ENCODE measurements at places on chromosomes 16 and 17.

DNA sequence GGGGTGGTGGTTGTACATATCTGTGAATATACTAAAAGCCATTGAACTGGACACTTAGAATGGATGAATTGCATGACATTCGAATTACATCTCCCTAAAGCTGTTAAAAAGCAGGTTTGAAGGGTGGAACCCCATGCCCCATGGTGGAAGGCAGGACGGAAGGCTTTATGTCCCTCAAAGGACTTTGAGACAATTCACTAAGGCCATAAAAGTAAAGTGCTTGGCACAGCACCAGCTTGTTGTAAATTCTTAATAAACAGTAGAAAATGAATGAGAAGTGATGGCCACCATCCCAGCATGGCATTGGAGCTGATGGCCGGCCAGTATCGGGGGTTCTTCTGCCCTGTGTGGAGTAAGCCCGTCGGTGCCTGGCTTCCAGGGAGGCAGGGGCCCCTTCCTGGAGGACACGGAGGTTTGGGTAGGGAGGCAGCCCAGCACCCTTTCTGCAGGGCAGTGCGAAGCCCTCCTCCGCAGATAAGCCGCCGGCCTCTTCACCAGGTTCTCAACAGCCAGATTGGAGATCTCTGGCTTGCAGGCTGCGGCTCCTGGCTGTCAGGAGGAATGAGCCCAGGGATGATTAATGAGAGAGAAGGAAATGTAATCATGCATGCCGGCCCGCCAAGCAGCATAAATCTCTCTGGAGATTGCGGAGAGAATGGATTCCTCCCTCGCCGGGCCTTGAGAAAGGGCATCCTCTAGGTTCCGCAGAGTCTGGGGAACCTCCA, 346.9 kb downstream of the FOXL1 start:
- DNase-seq, result no peak

- no peak for DNase-seq
Observed at GRCh38 chr17:66287911-66288310, 14.5 kb upstream of the PRKCA start.

DNA sequence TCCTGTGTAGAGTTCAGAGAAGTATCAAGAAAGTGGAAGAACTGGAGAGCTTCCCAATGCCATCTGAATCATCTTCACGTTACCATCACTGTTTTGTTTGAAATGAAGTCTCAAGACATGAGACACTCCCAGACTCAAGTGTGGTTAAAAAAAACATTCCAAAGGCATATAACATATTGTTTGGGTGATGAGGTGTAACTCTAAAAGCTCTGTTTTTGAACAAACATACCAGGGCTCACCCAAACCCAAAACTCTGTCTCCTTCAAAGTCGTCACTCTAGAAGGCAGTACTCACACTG, 6.3 kb upstream of the ZCCHC14 start:
- no peak for DNase-seq

DNA sequence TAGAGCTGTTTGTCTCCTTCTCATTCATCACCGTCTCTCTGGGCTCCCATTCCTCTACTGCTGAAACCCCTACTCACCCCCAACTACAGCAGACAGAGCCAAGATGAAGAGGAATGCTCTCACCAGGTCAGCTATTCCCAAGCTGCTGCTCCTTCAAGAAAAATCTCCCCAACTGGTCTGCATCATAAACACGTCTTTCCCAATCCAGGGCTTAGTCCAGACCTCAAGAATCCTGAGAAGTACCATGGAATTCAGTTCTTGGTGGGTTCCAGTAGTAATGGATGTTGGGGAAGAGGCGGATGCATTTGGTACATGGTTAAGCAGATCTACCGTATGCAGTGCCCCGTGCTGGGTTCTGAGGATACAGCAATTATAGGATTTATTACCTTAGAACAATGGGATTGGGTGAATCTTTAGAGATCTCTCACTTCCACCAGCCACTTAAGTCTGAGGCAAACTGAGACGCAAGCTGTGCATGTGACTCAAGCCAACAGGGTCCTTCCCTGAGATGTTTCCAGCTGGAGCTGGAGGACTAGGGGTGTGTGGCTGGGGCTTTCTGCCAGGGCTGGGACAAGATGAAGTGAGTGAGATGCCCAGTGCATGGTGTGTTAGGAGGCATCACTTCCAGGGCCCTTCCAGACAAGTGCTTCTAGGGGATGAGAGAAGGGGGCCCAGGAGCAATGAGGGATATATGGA, 232.7 kb upstream of the CDH5 start:
- no peak for DNase-seq

DNA sequence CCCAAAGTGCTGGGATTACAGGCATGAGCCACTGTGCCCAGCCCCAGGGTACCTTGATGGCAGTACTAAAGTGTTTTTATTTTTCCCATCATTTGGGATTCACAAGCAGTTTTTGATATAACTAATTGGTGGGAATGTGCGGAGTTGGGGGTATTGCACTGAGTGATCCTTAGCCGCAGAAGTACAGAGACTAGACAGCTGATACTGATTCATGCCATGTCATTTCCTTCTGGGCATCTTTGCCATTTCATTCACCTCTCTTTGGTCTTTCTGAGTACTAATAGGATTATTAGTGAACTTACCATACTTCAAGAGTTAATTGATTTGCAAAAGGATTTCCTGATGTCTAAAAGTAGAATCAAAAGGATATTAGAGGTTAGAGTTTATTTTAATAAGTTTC, 9.7 kb downstream of the NMT1 start:
- DNase-seq, result no peak

DNA sequence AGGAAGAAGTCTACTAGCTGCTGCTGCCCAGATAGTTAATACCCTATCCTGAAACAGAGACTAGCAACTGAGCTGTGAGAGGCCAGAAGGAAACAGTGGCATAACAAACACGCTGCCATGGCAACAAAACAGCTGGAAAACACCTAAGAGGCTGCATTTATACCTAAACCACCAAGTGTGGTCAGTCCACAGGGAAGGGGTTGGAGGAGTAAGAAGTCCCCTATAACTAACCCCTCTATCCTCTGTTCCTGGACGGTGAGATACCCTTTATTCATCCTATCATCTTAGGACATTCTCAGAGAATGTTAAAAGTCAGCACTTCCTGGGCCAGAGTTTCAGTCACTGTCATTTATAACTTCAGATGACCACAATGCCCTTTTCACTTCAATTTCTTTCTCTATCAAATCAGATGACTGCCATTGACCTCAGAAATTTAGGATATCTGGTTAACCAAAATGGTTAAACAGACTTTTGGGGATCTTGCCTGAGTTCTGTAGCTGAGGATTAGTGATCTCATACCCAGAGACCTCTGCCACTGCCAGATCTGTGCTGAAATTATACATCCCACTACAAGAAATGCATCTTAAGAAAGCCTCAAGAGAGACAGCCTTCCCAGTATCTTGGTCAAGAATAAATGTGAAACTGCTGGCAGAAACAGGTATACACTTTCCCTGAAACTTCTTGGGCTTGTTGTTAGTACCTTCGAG, 36.2 kb downstream of the STH start:
- no peak for DNase-seq

DNA sequence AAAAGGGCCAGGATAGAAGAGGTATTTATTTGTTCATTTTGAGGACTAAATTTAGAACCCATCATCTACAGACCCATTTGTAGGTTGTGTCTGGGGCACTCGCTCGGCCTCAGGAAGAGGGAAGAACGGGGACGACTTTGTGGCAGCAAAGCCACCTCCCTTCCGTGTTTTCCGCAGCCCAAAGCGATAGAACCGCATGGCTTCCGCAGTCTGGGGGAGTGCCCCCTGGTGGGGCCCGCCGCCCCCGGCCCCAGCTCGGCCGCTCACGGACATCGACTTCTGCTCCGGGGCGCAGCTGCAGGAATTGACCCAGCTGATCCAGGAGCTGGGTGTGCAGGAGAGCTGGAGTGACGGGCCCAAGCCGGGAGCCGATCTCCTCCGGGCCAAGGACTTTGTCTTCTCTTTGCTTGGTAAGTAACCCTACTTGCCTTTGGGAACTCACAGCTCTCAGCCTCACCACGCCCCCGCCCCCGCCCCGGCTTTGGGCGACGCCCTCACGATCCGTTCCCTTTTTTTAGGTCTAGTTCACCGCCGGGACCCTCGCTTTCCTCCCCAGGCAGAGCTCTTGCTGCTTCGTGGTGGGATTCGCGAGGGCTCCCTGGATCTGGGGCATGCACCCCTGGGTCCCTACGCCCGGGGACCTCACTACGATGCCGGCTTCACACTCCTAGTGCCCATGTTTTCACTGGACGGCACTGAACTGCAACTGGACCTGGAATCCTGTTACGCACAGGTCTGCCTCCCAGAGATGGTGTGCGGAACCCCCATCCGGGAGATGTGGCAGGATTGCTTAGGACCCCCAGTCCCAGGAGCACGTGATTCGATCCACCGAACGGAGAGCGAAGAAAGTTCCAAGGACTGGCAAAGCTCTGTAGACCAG, 681 bp downstream of the TMEM102 start:
- DNase-seq, result peak; percentile 66

- DNase-seq, result no peak
Observed at GRCh38 chr17:67212231-67212630, 32.8 kb downstream of the HELZ start.

- no peak for DNase-seq
Observed at GRCh38 chr17:8506145-8506544, 70.5 kb downstream of the NDEL1 start.

DNA sequence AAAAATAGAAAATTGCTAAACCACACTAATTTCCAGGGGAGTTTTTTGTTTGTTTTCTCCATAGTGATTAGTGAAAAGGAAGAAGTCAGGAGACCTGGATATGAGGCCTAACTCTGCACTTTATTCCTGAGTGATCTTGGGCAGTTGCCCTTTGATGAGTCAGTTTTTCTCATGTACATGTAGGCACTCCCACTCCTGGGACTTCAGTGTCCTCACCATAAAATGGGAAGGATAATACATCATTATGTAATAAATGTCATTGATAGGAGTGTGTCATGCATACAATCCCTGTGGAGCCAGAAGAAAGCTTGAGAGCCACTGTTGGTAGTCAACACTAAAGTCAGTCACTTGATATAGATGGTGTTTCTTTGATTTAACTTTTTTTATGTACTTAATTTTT, 32.5 kb downstream of the WIPF2 start:
- DNase-seq, result no peak

DNA sequence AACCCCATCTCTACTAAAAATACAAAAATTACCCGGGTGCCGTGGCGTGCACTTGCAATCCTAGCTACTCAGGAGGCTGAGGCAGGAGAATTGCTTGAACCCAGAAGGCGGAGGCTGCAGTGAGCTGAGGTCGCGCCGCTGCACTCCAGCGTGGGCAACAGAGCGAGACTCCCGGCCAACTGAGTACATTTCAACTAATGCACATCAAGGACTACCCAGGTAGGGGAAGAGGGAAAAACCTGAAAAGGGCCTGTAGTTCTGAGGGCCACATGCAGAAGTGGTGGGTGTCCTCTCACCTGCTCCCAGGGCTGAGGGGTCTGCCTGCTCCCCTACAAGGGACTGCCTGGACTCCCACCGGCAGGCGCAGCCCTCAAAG, 584 bp upstream of the SLC16A5 start:
- no peak for DNase-seq

- no peak for DNase-seq
Observed at GRCh38 chr17:28334666-28335200, 539 bp downstream of the IFT20 start.

DNA sequence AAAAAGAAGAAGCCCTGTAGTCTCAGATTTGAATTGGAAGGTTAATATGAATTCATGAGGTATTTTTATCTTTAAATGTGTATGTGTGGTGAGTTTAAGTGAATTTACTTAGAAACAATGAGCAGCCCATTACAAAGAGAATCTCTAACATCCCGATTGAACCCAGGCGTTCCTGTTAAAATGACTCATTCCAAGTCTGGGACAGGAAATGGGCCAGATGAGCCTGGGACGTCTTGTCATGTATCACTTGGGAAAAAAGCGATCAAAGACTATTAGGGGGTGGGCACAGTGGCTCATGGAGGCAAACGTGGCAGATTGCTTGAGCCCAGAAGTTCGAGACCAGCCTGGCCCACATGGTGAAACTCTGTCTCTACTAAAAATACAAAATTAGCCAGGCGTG, 81.6 kb downstream of the SEC14L1 start:
- DNase-seq, result no peak

- DNase-seq, result peak; percentile 47
Observed at GRCh38 chr17:47776330-47777197, 43.5 kb downstream of the TBX21 start.

DNA sequence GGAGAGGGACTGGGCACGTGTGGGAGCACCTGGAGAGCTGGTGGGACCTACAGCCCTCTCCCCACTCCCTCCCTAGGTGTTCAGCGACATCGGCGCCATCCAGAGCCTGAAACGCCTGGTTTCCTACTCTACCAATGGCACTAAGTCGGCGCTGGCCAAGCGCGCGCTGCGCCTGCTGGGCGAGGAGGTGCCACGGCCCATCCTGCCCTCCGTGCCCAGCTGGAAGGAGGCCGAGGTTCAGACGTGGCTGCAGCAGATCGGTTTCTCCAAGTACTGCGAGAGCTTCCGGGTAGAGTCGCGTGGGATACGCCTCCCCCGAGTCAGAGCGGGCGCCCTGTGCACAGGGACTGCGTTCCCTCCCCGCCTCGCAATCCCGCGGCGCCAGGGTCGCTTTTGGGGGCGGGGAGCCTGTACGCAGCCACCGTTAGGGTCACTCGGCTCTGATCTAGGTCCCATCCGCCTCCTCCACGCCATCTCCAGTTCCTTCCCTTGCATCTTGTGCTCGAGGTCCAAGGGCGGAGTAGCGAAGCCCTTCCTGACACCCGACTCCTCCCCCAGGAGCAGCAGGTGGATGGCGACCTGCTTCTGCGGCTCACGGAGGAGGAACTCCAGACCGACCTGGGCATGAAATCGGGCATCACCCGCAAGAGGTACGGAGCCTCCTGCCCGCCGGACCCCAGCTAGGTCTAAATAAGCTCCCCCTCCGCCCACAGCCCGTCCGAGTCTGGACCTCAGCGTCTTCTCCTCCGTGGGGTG, 13.0 kb downstream of the SARM1 start:
- peak; percentile 65 for DNase-seq

DNA sequence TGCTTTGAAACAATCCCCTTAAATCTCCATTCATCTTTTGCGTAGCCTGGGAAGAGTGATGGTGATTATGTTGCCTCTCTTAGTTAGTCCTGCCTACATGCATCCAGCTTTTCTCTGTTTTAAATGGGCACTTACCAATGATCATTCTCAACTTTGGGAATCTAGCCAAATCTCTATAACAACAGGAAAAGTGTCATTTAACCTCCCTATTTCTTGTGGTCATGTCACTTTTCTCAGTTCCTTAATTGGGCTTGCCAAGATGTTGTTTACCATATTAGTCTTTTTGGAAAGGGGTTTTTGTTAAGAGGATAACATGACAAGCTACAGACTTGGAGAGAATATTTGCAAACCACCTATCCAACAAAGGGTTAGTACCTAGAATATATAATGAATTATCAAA, 15.6 kb upstream of the CLEC10A start:
- no peak for DNase-seq

DNA sequence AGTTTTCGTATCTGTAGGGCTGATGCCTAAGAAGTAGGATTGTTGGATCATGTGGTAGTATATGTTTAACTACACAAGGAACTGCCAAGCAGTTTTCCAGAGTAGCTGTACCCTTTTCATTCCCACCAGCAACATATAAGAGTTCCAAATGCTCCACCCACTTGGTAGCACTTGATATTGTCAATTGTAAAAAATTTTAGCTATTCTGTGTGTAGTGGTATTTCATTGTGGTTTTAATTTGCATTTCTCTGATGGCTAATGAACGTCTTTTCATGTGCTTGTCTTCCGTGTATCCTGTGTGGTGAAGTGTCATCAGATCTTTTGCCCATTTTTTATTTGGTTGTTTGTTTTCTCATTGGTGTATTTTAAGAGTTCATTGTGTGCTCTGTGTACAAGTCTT, 69.7 kb downstream of the TANC2 start:
- DNase-seq, result no peak

- DNase-seq, result no peak
Observed at GRCh38 chr17:17084941-17085340, 42.7 kb downstream of the MPRIP start.

- DNase-seq, result no peak
Observed at GRCh38 chr17:31310886-31311285, 3.0 kb downstream of the EVI2B start.

All from stimulated activated CD4-positive, alpha-beta T cell treated with anti-CD3 and anti-CD28 coated beads, Interleukin-2, amount 100 ng/mL, for 24 hours (primary cell).